ENCODE measurements at places on chromosomes 13 and 19.
A peak's percentile ranks its signal among the peaks of the same experiment; 100 is the strongest.

- DNase-seq = no peak
Measured at GRCh38 chr19:38977445-38978325, 2.1 kb upstream of the FBXO17 start.

DNA sequence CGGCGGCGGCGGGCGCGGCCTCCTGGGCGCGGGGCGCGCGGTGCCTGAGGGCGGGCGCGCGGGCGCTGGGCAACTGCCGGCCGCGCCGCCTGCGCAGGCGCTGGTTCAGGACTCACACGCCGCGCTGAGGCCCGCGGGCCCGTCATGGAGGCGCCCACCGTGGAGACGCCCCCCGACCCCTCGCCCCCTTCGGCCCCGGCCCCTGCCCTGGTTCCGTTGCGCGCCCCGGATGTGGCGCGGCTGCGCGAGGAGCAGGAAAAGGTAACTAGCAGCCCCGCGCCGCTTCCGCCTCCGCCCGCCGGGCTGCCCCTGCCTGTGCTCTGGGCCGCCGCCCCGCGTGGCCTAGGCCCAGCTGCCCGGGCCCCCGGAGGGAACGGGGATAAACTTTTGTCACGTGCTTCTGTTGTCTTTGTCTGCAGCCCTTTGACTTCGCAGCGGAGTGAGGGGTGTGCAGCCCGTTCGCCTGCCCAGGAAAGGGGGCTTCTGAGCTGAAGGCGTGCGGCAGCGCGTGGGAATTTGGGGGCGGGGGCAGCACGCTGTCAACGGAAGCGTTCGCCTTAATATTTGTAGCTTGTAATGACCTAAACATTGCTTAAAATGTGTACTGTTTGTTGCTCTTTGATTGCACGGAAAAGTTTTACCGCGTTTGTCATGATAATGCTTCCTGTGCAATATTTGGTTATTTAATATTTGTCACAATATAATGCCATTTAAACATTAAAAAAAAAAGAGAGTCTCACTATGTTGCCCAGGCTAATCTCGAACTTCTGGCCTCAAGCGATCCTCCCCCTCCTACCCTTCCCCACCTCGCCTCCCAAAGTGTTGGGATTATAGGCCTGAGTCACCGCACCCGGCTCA, 594 bp downstream of the URI1 start:
- DNase-seq = peak; percentile 50

GRCh38 chr19:2686360-2686759, 16.1 kb downstream of the GNG7 start:
- DNase-seq = no peak

GRCh38 chr19:1929021-1929742, 11.8 kb upstream of the CSNK1G2 start:
- peak; percentile 91 for DNase-seq

GRCh38 chr13:40599747-40600146, 66.7 kb downstream of the FOXO1 start:
- DNase-seq = no peak

- DNase-seq = no peak
Measured at GRCh38 chr13:30373727-30374126, 48.6 kb upstream of the UBE2L5 start.

DNA sequence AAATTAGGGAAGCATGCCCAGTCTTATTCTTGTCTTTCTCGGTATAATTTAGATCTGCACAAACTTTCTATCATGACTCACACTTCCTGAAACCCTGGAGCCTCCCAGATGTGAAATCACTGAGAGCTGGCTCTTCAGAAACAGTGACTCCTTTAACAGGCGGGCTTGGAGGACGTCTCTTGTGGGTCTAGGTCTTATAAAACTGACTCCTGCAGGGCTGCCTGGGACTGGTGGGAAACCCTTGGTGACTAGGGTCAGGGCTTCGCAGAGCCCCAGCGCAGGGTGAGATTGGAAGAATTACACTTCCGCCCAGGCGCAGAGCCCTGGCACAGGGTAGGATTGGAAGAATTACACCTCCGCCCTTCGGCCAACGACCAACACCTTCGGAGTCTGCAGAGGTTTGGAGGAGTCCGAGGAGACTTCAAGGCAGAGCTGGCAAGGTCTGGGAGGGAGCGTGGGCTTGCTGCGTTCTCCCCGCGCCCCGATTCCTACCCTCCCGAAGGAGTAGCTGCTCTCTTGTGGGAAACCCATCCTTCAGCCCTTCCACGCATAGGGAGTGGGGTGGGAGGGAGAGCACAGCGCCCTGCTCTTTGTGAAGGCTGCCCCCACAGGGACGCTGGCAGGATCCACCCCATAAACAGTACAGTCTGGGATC, 43.4 kb upstream of the MAP3K10 start:
- no peak for DNase-seq

DNA sequence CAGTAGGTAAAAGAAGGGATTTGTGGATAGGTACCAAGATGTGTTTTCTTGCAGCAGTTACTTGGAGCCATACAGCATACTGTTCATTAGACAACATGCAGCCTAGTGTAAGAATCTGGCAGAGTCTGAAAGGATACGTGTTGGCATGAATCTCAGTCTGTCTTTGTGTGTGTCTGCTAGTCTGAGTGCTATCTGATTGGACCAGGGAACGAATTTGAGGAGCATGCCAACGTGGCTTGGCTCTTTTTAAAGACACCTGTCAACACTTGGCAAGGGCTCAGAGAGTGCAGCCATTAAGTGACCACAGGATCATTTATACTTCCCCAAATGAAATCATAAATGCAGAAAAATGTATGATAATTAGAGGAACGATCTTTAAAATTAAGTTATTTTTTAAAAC, 27.6 kb upstream of the ATXN8OS start:
- no peak for DNase-seq

DNA sequence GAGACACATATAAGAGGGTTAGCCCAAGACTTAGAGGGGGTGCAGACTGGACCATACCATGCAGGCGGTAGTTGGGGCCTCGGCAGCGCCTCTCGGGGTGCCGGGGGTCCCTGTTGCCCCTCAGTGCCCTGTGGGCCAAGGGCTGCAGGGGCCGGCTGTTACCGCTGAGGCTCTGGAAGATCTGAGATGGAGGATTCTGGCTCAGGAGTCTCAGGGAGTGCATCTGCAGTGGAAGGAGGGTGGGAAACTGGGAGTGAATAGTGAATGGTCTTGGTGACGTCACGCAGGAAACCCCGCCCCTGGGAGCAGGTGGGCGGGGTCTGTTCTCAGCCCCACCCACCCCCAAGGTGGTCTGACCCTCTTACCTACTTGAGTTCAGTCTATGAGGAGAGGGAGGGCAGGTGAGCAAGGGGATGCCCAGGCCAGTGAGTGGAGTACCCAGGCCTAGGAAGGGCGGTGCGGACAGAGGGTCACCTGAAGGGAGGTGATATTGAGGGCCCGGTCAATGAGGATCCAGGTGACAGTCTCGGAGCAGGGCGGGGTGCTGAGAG, 1.7 kb upstream of the DBP start:
- no peak for DNase-seq

DNA sequence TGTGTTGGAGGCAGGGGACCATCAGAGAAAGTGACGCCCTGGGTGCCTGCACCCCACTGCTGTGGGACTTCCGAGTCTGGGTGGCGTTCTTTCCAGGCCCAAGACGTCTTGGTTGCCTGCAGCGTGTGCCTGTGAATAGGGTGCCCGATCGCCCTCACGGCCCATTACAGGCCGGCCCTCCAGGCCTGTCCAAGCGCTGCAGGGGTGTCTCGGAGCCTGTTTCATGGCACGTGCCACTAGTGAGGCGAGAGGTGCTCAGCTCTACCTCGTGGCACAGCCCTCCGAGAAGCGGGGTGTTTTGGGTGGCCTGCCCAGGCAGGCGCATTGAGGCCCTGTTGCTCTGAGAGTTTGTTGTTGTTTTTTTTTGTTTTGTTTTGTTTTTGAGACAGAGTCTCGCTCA, 30.1 kb downstream of the DOT1L start:
- DNase-seq = no peak

- no peak for DNase-seq
Measured at GRCh38 chr13:23443110-23443509, 9.6 kb upstream of the SACS start.

DNA sequence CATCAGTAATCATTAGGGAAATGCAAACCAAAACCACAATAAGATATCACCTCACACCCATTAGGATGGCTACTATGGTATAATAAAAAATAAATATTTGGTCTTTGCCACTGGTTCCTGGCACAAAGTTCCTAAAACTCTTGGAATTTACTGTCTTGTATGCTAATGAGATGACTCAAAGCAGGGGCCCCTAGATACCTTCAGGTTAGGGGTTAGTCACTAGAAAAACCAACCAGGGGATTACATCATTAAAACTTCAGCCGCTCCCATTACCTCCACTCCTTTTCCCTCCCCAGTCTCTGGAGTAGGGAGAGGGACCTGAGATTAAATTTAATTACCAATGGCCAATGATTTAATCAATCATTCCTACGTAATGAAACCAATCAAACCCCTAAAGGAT, 49.6 kb downstream of the THSD1 start:
- no peak for DNase-seq

DNA sequence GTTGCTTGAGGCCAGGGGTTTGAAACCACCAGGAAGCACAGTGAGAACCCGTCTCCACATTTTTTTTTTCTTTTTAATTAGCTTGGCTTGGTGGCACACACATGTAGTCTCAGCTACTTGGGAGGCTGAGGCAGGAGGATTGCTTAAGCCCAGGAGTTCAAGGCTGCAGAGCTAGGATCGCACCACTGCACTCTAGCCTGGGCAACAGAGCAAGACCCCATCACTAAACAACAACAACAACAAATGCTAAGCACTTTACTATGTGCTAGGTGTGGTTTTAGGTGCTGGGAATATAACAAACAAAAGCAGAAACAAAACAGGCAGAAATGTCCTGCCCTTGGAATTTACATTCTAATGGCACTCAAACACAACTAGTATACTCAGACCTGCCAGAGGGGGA, 51.3 kb downstream of the RYR1 start:
- DNase-seq = no peak

DNA sequence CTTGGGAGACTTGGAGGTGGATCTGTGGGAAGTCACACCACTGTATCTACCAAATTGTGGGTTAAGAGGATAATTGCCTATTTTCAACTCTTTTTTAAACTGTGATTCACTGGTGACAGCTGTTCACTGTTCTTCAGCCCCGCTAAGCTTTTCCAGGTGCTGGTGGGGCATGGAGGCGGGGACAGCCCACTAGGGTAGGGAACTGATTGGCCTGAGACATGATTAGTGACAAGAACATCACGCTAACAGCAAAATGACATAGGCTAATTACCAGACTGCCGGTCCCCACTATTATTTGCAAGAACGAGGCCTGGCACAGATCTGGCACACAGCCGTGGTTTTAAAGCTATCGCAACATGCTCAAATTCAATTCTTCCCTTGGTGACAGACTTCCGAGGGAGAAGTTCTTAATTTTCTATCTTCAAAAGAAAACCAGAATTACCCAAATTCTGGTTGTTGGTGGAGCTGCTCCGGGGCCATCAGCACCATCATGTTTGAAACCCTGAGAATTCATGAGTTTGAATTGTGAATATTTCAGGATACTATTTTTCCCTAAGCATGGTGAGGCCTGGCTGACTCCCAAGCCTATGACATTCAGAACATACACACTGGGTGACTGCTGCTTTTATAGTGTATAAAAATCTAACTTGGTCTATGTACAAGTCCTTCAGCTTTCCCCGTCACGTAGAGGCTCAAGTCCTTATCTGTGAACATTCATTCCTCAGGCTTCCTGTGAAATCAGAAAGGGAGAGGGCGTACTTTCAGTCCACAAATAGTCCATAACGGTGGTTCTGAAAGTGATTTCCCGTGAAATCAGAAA, 17.9 kb downstream of the DOCK9 start:
- no peak for DNase-seq

DNA sequence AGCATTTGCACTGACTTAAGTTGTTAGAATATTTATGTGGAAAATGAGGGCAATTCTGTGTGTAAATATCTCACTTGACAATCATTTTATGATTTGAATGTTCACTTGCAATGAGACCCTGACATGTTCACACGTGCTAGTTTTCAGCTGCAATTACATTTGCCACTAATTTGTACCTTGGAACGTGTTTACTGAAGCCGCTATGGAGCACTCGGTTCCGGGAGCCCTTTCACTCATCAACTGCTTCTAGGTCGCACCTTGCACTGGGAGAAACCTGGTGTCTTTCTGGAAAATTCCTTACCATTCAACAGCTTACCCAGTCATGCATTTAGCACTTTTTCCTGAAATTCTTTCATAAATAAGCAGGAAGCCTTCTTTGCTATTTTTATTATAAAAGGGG, 229.6 kb downstream of the ZIC5 start:
- DNase-seq = no peak
